ENCODE measurements at places on chromosomes 13 and 19.

GRCh38 chr19:18401580-18402112 lies 4.2 kb upstream of the LRRC25 start:
- no peak for DNase-seq

DNA sequence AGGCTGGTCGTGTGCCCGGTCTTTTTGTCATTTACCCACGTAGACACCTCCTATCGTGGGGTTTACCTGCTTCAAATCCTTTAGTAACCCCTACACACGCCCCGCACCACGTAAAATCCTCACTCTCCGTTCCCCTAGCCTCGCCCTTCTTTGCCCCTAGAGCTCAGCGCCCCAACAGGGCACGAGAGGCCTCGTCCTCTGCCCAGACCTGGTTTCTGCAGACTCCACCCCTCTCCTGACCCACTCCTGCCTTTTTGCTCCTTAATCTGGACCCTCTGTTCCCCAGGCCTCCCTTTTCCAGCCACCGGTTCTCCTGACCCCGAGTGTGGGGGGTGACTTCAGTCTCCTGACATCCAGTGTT lies 412 bp downstream of the ZNF528 start:
- DNase-seq, result no peak

- no peak for DNase-seq
Measured at GRCh38 chr13:34421347-34421719, 520.7 kb upstream of the NBEA start.

- DNase-seq, result no peak
Measured at GRCh38 chr13:100659578-100659977, 15.0 kb downstream of the TMTC4 start.

GRCh38 chr19:30364866-30365800 lies 7.1 kb upstream of the ZNF536 start:
- no peak for DNase-seq

- no peak for DNase-seq
Measured at GRCh38 chr13:69545551-69545950, 562.1 kb upstream of the ATXN8OS start.

DNA sequence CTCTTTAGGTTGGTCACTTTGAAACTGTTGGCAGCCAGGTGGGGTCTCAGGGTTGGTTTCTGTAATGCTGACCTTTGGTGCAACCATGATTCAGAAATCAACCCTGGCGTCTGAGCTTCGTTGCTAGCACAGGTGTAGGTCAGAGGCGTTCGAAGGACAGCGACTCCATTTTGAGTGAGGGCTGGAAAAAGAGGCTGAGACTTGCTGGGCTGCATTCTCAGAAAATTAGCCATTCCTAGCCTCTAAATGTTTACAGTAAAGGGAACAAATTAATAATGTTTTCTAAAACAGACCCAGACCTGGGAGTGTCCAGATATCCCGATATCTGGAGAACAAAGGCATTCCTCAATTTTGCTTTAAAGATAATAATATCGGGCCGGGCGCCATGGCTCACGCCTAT lies 29.2 kb downstream of the RHPN2 start:
- no peak for DNase-seq

GRCh38 chr13:103517066-103517767 lies 451.0 kb upstream of the SLC10A2 start:
- DNase-seq, result no peak
